Umbilical cord (tissue), 2 donors: ENCODE measurements at places on chromosomes 13 and 19.

GRCh38 chr13:43546251-43546650 lies 240.5 kb downstream of the ENOX1 start:
- peak; percentile 76 for DNase-seq

- no peak for DNase-seq
Measured at GRCh38 chr19:32330213-32330857, 15.1 kb upstream of the ZNF507 start.

DNA sequence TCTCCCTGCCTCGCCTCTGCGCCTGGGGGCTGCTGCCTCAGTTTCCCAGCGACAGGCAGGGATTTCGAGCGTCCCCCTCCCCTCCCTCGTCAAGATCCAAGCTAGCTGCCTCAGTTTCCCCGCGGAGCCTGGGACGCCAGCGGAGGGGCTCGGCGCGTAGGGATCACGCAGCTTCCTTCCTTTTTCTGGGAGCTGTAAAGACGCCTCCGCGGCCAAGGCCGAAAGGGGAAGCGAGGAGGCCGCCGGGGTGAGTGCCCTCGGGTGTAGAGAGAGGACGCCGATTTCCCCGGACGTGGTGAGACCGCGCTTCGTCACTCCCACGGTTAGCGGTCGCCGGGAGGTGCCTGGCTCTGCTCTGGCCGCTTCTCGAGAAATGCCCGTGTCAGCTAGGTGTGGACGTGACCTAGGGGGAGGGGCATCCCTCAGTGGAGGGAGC lies 722 bp upstream of the ICAM1 start:
- no peak for DNase-seq

- DNase-seq = no peak
Measured at GRCh38 chr13:44404261-44405132, 30.9 kb downstream of the SERP2 start.

DNA sequence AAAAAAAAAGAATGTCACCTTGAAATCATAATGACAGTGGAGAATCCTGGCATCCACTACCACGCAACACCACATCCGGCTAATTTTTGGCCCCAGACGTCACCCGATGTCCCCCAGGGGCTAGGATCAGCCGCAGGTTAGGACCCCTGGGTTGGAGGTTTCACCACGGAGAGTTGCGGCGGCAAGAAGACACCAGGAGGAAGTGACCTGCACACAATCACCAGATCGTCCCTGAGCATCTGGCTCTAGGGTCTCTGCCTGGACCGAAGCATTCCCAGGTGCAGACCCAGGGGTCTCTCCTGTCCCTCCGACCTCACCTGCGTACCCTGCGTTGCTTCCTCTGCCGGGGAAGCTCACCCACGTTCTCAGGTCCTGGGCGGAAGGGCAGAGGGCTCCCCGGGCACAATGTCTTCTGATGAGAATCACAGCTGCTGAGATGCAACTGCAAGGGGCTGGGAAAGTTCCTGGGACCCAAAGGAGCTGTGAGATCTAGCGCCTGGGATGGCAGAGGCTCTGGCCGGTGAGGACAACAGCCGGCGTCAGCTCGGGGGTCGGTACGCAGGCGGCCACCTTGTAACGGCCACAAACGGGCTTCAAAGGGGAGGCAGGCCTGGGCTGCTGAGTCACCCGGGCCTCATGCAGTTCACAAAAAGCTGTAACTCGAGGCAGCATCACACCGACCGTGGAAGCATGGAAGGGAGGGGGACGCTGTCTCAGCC lies 111.2 kb downstream of the GADD45B start:
- no peak for DNase-seq

DNA sequence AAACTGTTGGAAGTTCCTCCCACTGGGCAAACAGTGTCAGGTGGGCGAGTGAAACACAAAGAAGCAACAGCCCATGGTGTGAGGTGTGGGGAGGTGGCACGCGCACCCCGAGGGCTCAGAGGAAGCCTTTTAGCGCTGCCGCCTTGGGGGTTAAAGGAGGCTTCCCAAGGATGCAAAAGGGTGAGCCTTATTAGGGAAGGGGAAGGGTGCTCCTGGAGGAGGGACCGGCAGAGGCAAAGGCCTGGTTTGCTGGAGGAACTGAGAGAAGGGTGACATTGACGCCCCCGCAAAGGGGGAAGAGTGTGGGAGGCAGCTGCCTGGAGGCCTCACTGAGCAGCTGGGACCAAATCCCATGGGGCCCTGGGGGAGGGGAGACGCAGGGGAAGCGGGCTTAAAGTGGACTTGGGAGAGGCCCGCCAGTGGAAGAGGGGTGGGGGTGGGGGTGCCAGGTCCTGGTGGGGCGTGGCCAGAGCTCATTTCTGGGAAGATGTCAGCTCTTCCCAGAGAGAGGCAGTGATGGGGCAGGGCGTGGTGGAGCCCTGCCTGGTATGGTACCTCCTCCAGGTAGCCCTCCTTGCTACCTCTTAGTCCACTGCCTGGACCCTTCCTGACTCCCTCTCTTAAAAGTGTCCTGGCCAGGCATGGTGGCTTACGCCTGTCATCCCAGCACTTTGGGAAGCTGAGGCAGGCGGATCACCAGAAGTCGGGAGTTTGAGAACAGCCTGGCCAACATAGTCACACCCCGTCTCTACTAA lies 12.0 kb upstream of the FCHO1 start:
- DNase-seq = peak; percentile 41

GRCh38 chr13:76009267-76009890 lies 373.2 kb downstream of the LMO7 start:
- DNase-seq = no peak

DNA sequence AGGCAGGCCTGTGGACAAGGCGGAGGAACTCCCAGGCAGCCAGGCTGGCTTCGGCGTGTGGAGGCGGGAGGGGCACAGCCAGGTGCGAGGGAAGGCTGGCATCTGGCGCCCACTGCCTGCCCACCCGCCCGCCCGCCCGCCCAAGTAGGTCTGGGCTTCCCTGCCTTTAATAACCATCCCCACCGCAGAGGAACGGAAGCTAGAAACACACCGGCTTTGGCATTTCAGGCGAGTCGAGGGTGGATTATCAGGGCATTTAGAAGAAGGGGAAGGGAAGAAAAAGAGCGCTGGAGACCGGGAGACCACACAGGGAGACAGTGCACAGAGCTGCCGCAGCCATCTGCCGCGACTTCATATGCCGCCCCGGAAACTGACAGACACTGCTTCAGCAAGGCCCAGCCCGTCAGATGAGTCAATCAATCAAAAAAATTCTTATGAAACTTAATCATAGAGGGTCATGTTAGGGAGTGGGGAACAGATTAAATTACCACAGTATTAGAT lies 199.7 kb downstream of the TSHZ3 start:
- DNase-seq = no peak

- DNase-seq = no peak
Measured at GRCh38 chr19:42471554-42472249, 29.0 kb upstream of the CXCL17 start.

DNA sequence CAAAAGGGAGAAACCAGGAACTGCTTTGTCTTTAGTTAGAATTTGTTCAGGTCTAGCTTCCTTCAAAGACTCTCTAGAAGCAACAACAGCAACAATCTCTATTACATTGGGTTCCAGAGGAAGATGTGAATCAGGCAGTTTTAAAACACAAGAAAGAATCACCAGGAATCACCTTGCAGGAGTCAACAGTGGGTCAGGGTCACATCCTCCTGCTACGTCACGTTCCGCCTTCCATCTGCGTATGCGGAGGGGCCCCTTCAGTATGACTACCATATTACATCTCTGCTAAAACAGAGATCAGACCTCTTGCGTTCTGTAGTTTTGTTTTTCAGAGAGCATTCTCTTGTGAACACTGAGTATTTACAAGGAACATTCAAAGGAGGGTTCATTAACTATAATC lies 147.8 kb upstream of the STARD13 start:
- no peak for DNase-seq

DNA sequence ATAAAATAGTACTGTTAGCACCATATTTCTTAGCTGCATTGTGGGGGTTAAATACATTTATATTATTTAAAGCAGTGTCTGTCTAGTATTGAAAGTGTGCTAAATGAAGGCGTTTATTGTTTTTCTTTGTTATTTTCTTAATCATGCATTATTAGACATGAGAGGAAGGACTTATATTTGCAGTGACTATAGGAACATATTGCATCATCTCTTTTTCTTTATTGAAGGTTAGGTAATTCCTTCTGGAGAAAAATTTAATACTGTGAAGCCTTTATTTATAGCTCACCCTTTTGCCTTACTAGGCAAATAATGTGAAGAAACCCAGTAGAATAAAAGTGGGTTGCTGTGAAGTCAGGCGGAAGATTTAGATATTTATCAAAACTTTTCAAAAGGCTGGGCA lies 78.9 kb upstream of the ZNF420 start:
- DNase-seq = no peak

DNA sequence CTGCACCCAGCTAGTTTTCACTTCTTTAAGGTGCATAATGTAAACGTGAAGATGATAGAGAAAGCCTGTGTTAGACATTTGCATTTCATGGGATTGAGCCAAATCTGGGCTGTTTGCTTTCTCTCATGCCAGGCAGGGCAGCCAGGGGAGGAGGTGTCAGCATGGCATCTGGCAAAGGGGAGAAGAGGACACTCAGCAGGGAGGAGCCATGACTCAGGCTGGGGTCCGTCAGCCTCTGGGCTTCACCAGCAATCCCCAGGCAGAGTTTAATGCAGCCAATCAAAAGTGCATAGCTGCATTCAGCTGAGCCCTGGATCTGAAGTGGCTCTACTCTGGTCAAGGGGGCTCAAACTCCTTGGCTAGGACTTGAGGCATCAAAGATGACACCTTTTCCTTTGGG lies 23.5 kb downstream of the EBPL start:
- DNase-seq = no peak
